Memory B cell (primary cell): ENCODE measurements at places on chromosomes 12 and 14.
A peak's percentile ranks its signal among the peaks of the same experiment; 100 is the strongest.

- no peaks in the 10 kb centered on the region for H3K36me3 ChIP-seq
- H3K4me3 ChIP-seq, result no peak overlapping the region
- no peak for DNase-seq
- no peaks in the 10 kb centered on the region for H3K4me1 ChIP-seq
- no peaks in the 10 kb centered on the region for H3K27me3 ChIP-seq
Observed at GRCh38 chr14:99119554-99120525, 152.2 kb downstream of the BCL11B start.

- H3K4me3 ChIP-seq, result no peak overlapping the region
- no peaks in the 10 kb centered on the region for H3K27me3 ChIP-seq
- DNase-seq, result no peak
- H3K27ac ChIP-seq, result no peak overlapping the region
- peaks cover 9% of the 10 kb centered on the region for H3K4me1 ChIP-seq
Observed at GRCh38 chr14:32136027-32136825, 59.1 kb downstream of the ARHGAP5 start.

- peaks cover 10% of the 10 kb centered on the region for H3K36me3 ChIP-seq
- no peaks in the 10 kb centered on the region for H3K27me3 ChIP-seq
- no peak overlapping the region for H3K4me3 ChIP-seq
- no peak overlapping the region for H3K27ac ChIP-seq
Observed at GRCh38 chr12:68739891-68740290, 6.1 kb upstream of the SLC35E3 start.

- H3K36me3 ChIP-seq, result no peaks in the 10 kb centered on the region
- H3K27me3 ChIP-seq, result no peaks in the 10 kb centered on the region
- DNase-seq, result no peak
- H3K4me1 ChIP-seq, result no peaks in the 10 kb centered on the region
Observed at GRCh38 chr14:34043627-34044372, 92.9 kb upstream of the EGLN3 start.

GRCh38 chr12:117580015-117580717 is 218.7 kb upstream of the NOS1 start:
- DNase-seq, result no peak
- H3K4me3 ChIP-seq, result no peak overlapping the region
- no peak overlapping the region for H3K27ac ChIP-seq
- peaks cover 6% of the 10 kb centered on the region for H3K27me3 ChIP-seq

- no peaks in the 10 kb centered on the region for H3K36me3 ChIP-seq
- no peaks in the 10 kb centered on the region for H3K4me1 ChIP-seq
- peaks cover 2% of the 10 kb centered on the region for H3K27me3 ChIP-seq
- no peak overlapping the region for H3K27ac ChIP-seq
- DNase-seq, result no peak
Observed at GRCh38 chr14:87869619-87870583, 123.1 kb downstream of the GALC start.

- no peaks in the 10 kb centered on the region for H3K36me3 ChIP-seq
- H3K4me3 ChIP-seq, result peak overlapping the region; percentile 70
- peaks cover 26% of the 10 kb centered on the region for H3K4me1 ChIP-seq
- no peaks in the 10 kb centered on the region for H3K27me3 ChIP-seq
- peak overlapping the region; percentile 66 for H3K27ac ChIP-seq
Observed at GRCh38 chr14:21924479-21924878, 250.9 kb upstream of the OR4E1 start.

- H3K4me1 ChIP-seq, result no peaks in the 10 kb centered on the region
- peaks cover 10% of the 10 kb centered on the region for H3K27me3 ChIP-seq
- H3K36me3 ChIP-seq, result no peaks in the 10 kb centered on the region
- H3K4me3 ChIP-seq, result no peak overlapping the region
- no peak overlapping the region for H3K27ac ChIP-seq
Observed at GRCh38 chr12:65566751-65567150, 257.5 kb upstream of the HMGA2 start.

- no peaks in the 10 kb centered on the region for H3K27me3 ChIP-seq
- no peak for DNase-seq
- no peak overlapping the region for H3K4me3 ChIP-seq
- H3K36me3 ChIP-seq, result peaks cover 3% of the 10 kb centered on the region
Observed at GRCh38 chr12:1936406-1937320, 18.2 kb upstream of the CACNA2D4 start.

- H3K27me3 ChIP-seq, result peaks cover 7% of the 10 kb centered on the region
- no peak overlapping the region for H3K27ac ChIP-seq
- no peak overlapping the region for H3K4me3 ChIP-seq
- DNase-seq, result no peak
- H3K4me1 ChIP-seq, result no peaks in the 10 kb centered on the region
Observed at GRCh38 chr14:74563586-74564159, 48.4 kb downstream of the LTBP2 start.

DNA sequence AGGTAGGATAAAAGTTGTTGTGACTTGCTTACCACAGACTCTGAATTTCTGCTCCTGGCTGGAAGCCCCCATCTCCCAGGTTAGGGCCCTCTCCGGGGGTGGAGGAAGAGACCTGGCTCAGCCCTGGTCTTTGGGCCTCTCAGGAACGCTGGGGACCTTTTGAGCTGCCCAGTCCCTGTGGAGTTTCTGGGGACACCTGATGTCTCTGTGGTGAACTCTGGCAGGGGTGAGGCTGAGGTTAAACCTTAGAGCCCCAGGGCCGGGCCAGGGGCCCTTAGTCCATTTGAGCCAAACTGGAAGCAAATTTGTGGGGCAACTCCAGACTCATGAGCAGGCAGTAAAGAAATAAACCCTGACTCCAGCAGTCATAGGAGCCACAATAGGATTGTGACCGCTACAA is 112.1 kb downstream of the ADGRD1 start:
- H3K36me3 ChIP-seq, result no peaks in the 10 kb centered on the region
- H3K4me3 ChIP-seq, result no peak overlapping the region
- DNase-seq, result no peak
- no peak overlapping the region for H3K27ac ChIP-seq

- H3K36me3 ChIP-seq, result peaks cover 9% of the 10 kb centered on the region
- H3K27me3 ChIP-seq, result no peaks in the 10 kb centered on the region
- peaks cover 30% of the 10 kb centered on the region for H3K4me1 ChIP-seq
- no peak for DNase-seq
- no peak overlapping the region for H3K27ac ChIP-seq
- H3K4me3 ChIP-seq, result no peak overlapping the region
Observed at GRCh38 chr12:79925492-79925891, 9.4 kb downstream of the PPP1R12A start.

- H3K4me3 ChIP-seq, result no peak overlapping the region
- DNase-seq, result no peak
- no peaks in the 10 kb centered on the region for H3K27me3 ChIP-seq
- peaks cover 18% of the 10 kb centered on the region for H3K4me1 ChIP-seq
- H3K27ac ChIP-seq, result peak overlapping the region; percentile 73
Observed at GRCh38 chr14:93014058-93015023, 91.4 kb downstream of the CHGA start.
